ENCODE measurements at places on chromosomes 7 and 10. TPM values are rescaled to one million over a fixed set of nuclear protein-coding genes. Genes with fewer than 3 reads are reported as not detected.

Gene IFIT2
- total RNA-seq: 2.2 TPM

Gene CTTNBP2
- 11.3 TPM for total RNA-seq

DNA sequence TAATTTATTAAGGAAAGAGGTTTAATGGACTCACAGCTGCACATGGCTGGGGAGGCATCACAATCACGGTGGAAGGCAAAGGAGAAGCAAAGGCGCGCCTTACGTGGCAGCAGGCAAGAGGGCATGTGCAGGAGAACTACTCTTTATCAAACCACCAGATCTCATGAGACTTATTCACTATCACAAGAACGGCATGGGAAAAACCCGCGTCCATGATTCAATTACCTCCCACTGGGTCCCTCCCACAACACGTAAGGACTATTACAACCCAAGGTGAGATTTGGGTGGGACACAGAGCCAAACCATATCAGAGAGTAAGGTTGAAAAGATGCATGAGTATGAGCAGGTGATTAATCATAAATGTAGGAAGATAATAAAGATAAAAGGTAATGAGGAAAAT, 3.2 kb upstream of the JCAD start:
- DNase-seq: no peak

DNA sequence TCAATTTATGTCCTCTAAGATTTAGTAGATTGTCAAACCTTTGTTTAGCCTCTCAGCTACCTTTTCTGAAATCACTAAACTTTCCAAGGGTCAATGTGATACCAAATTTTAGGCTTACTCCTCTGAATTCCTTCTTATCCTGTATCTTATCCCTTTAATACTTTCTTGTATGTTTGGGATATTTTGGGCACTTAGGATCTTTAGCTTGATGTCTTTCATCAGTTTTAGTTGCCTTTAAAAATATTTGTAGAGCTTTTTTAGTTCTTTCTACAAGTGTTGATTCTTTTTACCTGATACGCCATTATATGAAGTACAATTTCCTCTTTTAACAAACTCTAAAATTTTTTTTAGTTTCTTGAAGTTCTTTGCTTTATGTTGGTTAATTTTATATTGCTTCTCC, 30.7 kb upstream of the HDAC9 start:
- no peak for DNase-seq

DNA sequence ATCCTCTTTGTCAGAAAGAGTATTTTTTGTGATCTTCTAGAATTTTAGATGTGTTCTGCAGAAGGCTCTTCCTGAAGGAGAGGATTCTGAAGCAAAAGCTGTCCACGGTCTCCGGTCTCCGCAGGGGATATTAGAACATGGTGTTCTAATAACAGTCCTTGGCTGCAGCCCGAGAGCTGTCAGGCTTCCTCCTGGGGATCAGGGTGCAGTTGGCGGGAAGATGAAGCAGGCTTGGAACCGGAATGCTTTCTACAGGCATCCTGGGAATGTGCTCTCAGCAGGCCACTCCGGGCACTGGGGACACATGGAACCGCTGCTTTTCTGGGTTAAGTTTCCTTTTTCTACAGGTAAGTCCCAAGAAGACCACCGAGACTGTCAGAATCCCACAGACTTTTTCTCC, 118.6 kb upstream of the PARD3 start:
- no peak for DNase-seq

Gene AGR3
- total RNA-seq: not detected

- no peak for DNase-seq
Observed at GRCh38 chr7:70670288-70670687, 461.7 kb upstream of the GALNT17 start.

Gene LLCFC1
- not detected for total RNA-seq

DNA sequence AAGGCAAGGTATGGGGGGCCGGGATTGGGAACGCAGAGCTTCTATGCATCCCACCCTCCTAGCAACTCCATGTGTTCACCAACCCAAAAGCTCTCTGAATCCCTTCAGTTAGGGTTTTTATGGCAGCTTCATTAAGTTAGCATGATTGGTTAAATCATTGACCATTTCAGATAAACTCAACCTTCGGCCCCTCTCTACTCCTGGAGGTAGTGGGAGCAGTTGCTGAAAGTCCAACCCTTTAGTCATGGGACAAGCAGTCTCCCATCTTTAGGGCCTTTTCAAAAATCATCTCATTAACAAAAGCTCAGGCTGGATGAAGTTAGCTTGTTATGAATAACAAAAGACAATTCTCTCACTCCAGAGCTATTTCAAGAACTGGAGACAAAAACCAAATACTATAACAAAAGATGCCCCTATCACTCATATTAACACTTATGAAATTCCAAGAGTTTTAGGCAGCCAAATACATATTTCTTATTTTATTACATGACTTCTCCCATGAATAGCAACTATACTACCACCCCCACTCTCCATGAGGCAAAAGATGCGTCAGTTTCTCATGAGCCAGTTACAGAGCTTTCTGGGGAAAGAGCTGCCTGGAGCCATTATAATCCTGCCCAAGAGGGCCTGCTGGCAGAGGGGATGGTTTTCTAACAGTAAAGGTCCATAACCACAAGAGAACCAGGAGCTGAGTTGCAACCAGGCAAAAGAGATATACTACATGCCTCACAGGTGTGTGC, 44.6 kb downstream of the SLC16A12 start:
- DNase-seq: no peak

- no peak for DNase-seq
Observed at GRCh38 chr7:44377681-44378421, 52.5 kb upstream of the CAMK2B start.

DNA sequence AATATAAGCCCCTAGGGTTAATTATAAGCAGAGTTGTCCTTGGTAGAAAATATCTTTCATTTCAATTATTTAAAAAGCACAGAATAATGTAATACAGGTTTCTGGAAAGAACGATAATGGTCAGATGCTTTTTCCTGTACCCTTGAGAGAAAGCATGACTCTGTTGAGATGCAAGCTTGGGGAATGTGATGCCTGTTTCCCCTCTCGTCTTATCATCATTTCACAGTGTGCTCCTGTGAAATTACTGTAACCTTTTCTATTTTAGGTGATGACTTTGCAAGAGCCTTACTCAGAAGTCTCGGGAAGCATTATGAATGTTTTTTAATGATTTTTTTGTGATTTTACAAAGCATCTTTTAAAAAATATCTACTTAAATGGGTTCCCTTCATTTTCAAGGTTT, 243.0 kb downstream of the POLR1F start:
- DNase-seq: no peak

Gene ATG9B
- total RNA-seq: 0.18 TPM

All from IMR-90 (cell line).